CD4-positive, alpha-beta T cell (primary cell): ENCODE measurements at places on chromosomes 6 and 20.

DNA sequence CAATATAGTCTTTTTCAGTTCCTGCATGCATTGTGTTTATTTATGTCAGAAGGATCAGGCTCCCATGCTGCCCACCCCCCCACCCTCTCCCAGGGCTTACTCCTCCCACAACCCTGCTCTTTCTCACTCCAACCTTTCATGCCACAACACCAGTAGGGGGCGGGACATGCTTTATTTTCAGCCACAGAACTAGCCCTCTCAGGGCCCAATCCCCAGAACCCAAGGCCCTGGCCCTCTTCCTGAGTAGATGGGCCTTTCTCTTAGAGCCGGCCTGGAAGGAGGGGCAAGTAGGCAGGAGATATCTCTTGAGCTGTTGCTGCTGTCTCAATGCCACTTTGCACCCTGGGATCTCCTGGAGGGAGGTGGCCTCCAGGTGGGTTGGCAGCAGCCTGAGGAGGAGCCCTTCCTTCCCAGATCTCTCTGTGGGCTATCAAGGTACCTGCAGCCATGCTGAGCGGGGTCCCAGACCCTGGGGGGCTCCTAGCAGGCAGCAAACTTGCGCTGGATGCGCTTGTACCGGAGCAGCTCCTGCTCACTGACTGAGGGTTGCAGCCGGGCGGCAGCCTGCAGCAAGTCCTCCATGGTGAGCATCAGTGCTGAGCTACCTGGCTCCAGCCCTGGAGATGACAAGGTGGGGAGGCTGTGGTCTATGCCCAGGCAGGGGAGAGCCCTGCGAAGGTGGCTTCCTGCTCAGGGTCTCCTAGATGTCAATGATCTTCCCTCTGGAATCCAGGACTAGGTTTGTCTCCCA lies 3.5 kb downstream of the GNMT start:
- peaks cover 43% of the 10 kb centered on the region for H3K36me3 ChIP-seq
- H3K4me3 ChIP-seq, result no peak overlapping the region
- no peak overlapping the region for H3K27ac ChIP-seq
- H3K27me3 ChIP-seq, result no peaks in the 10 kb centered on the region
- DNase-seq, result peak; percentile 48

- no peak overlapping the region for H3K27ac ChIP-seq
- no peak overlapping the region for H3K4me3 ChIP-seq
- H3K27me3 ChIP-seq, result no peaks in the 10 kb centered on the region
These were observed 26.2 kb upstream of the TSHZ2 start for GRCh38 chr20:52945862-52946522.

DNA sequence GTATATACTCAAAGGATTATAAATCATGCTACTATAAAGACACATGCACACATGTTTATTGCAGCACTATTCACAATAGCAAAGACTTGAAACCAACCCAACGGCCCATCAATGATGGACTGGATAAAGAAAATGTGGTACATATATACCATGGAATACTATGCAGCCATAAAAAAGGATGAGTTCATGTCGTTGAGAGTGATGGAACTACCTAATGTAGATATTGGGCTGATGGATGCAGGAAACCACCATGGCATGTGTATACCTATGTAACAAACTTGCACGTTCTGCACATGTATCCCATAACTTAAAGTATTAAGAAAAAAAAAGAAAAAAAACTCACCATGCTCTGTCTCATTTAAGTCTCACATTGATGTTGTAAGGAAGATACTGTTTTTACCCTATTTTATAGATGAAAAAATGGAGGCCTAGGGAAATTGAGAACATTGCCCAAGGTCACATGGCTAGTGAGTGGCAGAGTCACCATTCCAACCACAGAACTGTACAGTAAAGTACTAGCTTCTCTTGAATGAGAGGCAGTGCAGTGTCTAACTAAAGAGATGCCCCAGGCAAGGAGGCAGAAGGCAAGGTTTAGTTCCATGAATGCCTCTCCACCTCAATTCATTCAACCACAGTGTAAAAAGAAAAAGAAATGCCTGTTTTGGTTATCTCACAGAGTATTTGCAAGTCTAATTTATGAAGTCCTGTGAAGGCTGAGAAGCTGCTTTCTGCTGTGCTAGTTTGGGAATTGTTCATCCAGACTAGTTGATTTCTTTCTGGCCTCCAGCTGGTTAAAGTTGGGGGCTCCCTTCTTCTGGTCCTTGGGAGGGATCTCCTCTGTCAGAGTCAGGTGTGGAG lies 68.2 kb downstream of the FIG4 start:
- peaks cover 5% of the 10 kb centered on the region for H3K4me1 ChIP-seq
- no peak overlapping the region for H3K4me3 ChIP-seq
- no peak for DNase-seq
- H3K27ac ChIP-seq, result no peak overlapping the region
- no peaks in the 10 kb centered on the region for H3K27me3 ChIP-seq
- peaks cover 11% of the 10 kb centered on the region for H3K36me3 ChIP-seq

- DNase-seq, result no peak
- H3K27ac ChIP-seq, result no peak overlapping the region
- no peak overlapping the region for H3K4me3 ChIP-seq
These were observed 8.3 kb downstream of the RIPOR3 start for GRCh38 chr20:50682947-50683530.

DNA sequence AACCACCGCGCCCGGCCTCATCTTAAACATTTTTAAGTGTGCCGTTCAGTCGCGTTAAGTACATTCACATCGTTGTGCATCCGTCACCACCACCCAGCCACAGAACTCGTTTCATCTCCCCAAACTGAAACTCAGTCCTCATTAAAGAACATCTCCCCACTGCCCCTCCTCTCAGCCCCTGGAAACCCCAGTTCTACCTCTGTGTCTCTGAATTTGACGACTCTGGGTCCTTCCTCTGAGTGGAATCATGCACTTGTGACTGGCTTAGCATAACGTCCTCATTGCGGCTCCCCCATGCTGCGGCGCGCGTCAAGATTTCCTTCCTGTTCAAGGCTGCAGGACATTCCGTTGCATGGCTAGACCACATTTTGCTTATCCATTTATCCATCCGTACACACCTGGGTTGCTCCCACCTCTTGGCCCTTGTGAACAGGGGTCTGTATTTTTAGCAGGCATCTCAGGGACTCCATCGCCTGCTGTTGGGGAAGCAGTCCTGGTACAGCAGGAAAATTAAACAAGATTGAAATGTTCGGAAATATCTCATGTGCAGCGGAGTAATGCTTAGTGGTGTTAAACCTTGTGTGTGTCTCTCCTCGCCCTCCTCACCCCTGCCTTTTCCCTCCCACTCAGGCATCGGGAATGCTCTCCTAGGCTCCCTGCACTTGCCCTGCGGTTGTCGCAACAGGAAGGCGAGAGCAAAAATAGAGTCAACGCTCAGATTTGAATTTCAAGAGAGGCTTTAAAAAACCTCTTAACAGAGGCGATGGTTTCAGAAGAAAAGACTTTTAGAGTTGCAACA lies 127.9 kb downstream of the PXDC1 start:
- no peak overlapping the region for H3K27ac ChIP-seq
- no peak overlapping the region for H3K4me3 ChIP-seq
- no peaks in the 10 kb centered on the region for H3K36me3 ChIP-seq
- peak; percentile 20 for DNase-seq

DNA sequence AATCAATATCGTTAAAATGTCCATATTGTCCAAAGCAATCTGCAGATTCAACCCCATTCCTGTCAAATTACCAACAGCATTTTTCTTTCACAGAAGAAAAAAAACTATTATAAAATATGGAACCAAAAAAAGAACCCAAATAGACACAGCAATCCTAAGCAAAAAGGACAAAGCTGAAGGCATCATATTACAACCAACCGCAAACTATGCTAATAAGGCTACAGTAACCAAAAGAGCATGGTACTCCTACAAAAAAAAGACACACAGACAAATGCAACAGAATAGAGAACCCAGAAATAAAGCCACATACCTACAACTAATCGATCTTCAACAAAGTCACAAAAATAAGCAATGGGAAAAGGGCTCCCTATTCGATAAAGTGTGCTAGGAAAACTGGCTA lies 49.2 kb downstream of the RNGTT start:
- peaks cover 4% of the 10 kb centered on the region for H3K4me1 ChIP-seq
- no peak overlapping the region for H3K4me3 ChIP-seq
- no peaks in the 10 kb centered on the region for H3K27me3 ChIP-seq
- H3K36me3 ChIP-seq, result no peaks in the 10 kb centered on the region

DNA sequence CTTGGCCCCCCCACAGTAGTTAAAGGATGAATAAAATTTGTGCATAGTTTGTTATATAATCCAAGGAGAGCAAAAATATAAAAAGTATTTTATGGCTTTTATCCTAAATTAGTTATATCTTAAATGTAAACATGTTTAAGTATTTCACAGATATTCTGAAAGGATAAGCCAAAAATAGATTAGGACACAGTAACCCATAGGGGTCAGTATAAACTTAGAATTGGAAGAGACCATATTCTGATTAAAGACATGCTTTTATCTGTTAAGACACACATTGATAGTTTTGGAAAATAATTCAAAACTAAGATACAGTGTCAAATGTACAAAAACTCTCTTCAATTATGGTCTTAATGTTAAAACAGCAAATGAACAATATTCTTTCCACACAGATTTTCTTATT lies 4.5 kb upstream of the SERINC1 start:
- no peak for DNase-seq
- H3K27me3 ChIP-seq, result no peaks in the 10 kb centered on the region
- no peak overlapping the region for H3K27ac ChIP-seq
- H3K4me3 ChIP-seq, result no peak overlapping the region
- no peaks in the 10 kb centered on the region for H3K36me3 ChIP-seq

DNA sequence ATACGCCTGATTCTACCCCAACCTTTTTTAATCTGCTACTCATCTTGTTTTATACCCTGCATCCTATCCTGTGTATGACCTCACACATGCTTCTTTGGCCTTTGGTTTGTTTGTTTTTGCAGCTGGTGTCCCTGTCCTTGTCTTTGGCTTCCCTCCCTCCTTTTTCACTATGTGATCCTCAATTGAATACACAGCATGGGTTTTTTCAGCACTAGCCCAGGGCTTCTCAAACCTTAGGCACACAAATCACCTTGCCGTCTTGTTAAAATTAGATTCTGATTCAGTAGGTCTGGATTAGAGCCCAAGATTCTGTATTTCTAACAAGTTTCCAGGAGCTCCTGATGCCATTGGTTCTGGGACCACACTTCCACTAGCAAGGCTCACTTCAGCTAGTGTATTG lies 321.5 kb upstream of the MAN1A1 start:
- no peak for DNase-seq
- H3K27ac ChIP-seq, result no peak overlapping the region
- H3K4me1 ChIP-seq, result no peaks in the 10 kb centered on the region
- no peak overlapping the region for H3K4me3 ChIP-seq

GRCh38 chr20:59007665-59008511 lies 834 bp upstream of the CTSZ start:
- no peaks in the 10 kb centered on the region for H3K27me3 ChIP-seq
- no peak for DNase-seq
- H3K4me3 ChIP-seq, result peak overlapping the region; percentile 45
- no peaks in the 10 kb centered on the region for H3K36me3 ChIP-seq
- H3K27ac ChIP-seq, result no peak overlapping the region

DNA sequence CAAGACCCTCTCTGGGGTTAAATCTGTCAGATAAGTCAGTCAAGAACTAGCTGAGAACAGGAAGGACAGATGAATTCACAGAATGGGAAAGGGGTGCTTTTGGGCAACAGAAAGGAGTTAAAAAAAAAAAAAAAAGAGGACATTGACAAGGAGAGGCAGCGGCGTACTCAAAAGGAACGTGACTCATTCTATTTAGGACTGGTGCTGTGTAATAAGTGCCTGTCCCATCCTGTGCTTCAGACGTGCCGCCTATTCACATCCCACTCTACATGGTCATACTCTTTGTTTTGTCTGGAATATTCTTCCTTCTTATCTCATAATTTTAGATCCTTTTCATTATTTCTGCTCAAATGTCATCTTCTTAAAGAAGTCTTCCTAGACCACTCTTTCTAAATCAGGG lies 101.1 kb upstream of the EMILIN3 start:
- no peak overlapping the region for H3K27ac ChIP-seq
- H3K36me3 ChIP-seq, result peaks cover 51% of the 10 kb centered on the region
- no peak for DNase-seq
- no peaks in the 10 kb centered on the region for H3K4me1 ChIP-seq
- no peaks in the 10 kb centered on the region for H3K27me3 ChIP-seq

- no peaks in the 10 kb centered on the region for H3K4me1 ChIP-seq
- H3K4me3 ChIP-seq, result no peak overlapping the region
- H3K27ac ChIP-seq, result no peak overlapping the region
These were observed 27.6 kb downstream of the CDH26 start for GRCh38 chr20:59985864-59986263.

DNA sequence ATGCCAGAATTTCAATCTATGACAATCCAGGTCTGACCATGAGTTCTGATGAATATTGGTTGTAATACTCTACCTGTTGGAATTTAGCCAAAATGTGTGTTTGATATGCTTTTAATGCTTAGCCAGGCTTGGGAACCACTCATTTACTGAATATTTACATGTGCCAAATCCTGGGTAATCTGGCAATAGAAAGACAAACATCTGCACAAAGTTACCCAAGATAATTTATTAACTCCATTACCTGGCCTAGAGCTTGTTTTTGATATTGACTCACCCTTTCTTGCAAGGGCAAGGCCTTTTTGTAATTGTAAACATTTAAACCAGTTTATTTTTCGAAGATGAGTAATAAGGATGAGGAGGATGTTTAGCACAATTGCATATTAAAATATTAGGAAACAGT lies 13.5 kb upstream of the CD2AP start:
- no peaks in the 10 kb centered on the region for H3K36me3 ChIP-seq
- no peak overlapping the region for H3K4me3 ChIP-seq
- no peaks in the 10 kb centered on the region for H3K4me1 ChIP-seq
- H3K27me3 ChIP-seq, result no peaks in the 10 kb centered on the region

GRCh38 chr6:83758533-83758932 lies 49.6 kb upstream of the SNAP91 start:
- H3K4me1 ChIP-seq, result no peaks in the 10 kb centered on the region
- H3K27ac ChIP-seq, result no peak overlapping the region
- DNase-seq, result no peak
- H3K4me3 ChIP-seq, result no peak overlapping the region

GRCh38 chr6:81802356-81802755 lies 49.9 kb upstream of the TENT5A start:
- no peaks in the 10 kb centered on the region for H3K36me3 ChIP-seq
- no peak for DNase-seq
- no peak overlapping the region for H3K27ac ChIP-seq
- H3K4me3 ChIP-seq, result no peak overlapping the region
- H3K4me1 ChIP-seq, result no peaks in the 10 kb centered on the region
